Right kidney (tissue), 9 donors: ENCODE measurements at places on chromosomes 6 and 20.

GRCh38 chr6:86087954-86088353 is 445.3 kb upstream of the SYNCRIP start:
- DNase-seq, result no peak

DNA sequence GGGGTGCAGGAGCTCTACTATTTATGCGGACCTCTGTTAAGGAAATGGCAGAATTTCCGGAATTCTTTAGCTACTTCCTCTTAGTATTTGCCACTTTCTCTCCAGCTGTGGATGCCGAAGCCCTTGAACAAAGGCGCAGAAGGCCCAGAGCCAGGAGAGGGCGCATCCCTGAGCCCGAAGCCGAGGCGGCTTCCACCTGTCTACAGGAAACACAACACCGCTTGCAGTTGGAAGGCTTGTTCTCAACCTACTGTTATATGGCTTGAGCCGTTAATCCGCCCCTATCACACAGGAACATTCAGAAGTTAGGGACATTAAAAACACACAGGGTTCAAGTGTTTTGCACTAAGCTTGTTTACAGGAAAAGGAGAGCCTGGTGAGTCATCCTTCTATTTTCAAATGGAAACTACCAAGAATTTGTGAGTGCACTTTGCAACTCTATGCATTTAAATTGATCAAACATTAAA is 417.1 kb downstream of the BCKDHB start:
- DNase-seq, result no peak

GRCh38 chr6:162404951-162405350 is 322.6 kb downstream of the PRKN start:
- DNase-seq, result no peak

DNA sequence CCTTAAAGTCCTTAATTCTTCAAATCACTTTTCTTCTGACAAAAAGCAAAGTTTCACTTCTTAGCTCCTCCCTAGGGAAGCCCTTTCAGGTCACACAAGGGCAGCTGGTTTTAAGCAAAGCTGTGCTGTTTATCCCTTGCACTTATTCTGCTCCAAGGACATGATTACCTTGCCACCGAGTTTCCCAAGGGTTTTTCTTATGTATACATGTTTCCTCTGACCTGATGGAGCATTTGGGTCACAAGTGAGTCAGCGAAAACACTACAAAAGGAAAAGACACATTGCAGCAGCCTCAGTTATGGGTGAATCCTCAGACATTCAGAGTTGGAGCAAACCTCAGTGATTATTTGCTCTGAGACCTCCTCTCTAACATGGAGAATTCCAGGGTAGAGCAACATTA is 26.6 kb upstream of the ILRUN start:
- DNase-seq, result no peak

- DNase-seq, result no peak
These were observed 417.3 kb upstream of the ARID1B start for GRCh38 chr6:156359912-156360311.

DNA sequence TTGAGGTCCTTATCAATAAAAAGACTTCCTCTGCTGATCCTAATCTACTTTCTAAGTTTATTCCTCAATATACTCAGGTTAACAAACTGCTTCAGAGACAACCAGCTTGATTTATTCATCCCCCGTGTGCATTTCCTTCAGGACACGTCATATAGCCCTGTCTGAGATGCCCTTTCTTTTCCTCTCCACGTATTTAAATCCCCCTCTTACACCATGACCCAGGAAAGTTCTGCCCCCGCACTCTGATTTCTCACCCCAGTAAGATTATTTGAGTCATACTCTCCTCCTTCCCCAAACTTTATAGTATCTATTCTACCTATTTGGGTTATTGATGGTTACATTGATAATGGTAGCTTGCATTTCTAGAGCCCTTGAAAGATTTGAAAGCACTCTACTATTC is 9.8 kb upstream of the CGA start:
- DNase-seq, result no peak

DNA sequence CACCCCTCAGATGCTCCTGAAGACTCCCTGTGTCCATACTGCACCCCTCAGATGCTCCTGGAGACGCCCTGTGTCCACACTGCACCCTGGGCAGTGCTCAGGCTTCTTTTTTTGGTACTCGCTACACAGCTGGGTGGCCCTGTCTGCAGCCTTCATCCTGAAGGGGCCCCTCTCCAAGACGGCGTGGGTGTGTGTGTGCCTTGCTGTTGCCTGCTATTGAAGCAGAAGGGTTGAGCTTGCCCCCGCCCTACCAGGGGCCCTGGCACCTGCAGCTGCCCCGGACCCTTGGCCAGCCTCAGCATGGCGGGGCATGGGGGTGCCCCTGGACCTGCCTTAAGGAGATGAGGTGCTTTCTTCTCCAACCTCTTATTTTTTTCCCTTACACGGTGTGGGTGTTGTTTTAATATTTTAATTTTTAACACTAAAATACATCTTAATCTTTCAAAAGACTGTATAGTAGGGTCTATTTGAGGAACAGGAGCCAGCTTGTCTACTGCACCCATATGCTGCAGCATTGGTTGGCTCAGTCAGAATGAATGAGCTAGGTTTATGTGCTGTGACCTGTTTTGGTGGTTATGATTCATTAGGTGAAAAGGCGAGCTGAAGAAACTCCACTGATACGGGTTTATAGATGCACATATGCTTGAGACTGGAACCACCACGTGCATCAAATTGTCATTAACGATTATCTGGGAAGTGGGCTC is 135.9 kb downstream of the AGPAT4 start:
- no peak for DNase-seq

DNA sequence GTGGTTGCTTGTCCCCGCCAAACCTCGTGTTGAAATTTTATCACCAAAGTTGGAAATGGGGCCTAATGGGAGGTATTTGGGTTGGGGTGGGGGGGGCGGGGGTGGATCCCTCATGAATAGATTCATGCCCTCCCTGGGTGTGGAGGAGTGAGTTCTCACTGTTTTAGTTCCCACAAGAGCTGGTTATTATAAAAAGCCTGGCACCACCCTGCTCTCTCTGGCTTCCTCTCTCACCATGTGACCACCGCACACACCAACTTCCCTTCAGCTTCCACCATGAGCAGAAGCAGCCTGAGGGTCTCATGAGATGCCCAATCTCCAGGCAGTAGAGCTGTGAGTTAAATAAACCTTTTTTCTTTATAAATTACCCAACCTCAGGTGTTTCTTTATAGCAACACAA is 111.3 kb downstream of the PRDM1 start:
- no peak for DNase-seq

DNA sequence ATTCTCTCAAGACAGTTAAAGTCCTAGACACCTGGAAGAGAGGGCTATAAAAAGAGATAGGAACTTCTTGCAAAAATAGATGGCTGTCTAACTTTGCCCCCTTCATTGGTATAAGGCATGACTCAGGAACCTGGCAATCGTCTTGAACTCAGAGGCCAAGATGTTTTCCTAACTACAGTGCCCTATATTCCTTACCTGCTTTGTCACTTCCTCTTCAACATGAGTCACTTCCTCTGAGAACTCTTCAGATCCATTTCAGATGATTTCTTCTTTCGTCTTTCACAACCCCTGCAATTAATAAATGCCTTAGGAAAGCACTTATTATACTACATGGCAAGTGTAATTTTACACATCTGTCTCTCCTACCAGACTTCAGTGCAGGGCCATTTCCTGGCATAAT is 83.5 kb downstream of the HAO1 start:
- DNase-seq, result no peak

DNA sequence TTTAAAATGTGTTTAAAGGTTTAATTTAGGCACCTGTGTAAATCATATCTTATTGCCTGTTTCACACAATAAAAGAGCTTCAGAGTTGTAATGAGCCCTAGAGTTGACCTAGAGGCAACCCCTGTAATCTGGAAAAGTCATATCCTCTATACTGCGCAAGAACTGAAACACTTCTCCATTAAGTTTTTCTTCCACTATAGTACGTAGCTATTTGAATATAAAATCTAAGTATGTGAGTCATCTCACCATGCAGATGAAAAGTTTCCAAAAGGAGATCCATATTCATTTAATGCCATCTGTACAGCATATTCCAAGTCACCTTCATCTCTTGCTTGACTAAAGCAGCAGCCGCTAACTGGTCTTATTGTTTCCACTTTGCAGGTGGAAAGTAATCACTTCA is 26.0 kb upstream of the TAAR1 start:
- no peak for DNase-seq

DNA sequence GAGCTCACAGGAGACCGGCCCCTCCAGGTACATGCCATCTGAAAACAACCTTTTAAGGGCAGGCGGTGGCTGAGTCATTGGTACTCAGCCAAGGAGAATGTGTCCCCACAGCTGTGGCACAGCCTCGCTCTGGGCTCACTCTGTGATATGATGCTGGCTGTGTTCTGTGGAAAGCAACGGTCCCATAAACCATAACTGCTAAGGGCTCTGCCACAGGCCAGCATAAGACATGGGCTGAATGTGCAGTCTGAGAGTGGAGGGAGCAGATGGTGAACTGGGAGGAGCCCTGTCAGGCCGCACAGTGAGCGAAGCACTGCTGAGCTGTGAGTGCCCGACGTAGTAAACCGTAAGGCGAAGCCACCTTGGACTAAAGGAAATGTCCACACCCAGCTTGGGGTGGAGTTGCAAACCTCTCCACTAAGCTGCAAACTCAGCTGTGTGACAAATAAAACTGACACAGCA is 375.8 kb downstream of the THBS2 start:
- no peak for DNase-seq

DNA sequence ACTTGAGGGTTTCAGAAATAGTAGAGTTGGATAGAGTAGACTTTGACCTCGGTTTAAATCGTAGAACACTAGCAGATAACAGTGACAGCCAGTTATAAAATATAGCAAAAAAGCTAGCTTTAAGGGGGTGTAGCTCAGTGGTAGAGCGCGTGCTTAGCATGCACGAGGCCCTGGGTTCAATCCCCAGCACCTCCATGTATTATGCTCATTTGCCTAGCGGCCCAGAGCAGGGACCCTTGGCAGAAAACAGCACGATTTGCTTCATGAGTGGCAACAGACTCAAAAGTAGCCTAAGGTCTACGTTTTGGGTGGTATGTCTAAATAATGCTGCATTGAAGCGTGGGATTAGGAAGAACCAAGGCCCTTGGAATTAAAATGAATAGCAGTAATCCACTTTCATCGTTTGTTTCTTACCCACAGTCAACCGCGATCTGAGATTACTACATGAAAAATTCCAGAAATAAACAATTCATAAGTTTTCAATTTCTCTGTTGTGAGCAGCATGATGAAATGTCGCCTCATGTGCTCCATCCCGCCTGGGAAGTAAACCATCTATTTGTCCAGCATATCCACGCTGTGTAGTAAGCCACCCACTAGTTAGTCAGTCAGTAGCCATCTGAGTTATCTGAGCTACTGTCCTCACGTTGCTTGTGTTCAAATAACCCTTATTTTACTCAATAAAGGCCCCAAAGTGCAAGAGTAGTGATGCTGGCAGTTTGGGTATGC is 184.9 kb downstream of the GPX5 start:
- DNase-seq, result no peak

GRCh38 chr20:59006167-59006863 is 739 bp downstream of the CTSZ start:
- no peak for DNase-seq

DNA sequence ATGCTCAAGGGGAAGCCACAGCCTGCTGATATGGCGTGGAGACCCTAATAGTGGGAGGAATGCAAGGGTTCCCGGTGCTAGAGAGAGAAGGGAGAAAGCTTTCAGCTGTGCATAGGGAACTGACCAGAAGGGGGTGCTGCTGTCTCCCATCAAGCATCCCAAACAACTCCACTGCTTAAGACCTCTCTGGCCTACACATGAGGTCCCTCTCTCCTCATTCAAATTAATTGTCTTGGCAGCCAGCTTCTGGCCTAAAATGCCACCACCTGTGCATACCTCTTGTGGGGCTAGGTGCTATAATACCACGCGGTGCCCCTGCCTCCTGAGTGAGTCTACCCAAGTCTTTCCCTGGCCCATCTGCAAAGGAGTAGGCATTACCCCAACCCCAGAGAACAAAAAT is 14.5 kb downstream of the ADISSP start:
- no peak for DNase-seq

- no peak for DNase-seq
These were observed 18.8 kb upstream of the NHSL1 start for GRCh38 chr6:138518054-138518453.

- no peak for DNase-seq
These were observed 17.1 kb upstream of the FAM135A start for GRCh38 chr6:70396163-70396562.

DNA sequence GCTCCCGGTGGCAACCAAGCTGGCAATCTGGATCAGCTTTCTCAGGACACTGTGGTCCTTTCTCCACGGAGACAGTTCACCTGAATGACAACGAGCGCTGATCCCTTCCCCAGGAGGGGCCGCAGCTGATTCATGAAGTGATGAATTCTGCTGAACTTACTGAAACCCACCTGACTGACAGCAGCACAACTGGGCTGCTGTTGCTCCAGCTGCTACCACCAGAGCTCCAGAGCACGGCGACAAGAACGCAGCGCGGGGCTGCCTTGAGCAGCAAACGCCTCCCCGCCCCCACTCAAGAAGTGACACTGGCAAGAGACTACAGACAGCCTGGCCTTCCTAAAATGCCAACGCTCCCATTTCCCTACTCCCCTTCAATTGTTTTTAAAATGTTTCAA is 10.0 kb downstream of the PXDC1 start:
- DNase-seq, result no peak

DNA sequence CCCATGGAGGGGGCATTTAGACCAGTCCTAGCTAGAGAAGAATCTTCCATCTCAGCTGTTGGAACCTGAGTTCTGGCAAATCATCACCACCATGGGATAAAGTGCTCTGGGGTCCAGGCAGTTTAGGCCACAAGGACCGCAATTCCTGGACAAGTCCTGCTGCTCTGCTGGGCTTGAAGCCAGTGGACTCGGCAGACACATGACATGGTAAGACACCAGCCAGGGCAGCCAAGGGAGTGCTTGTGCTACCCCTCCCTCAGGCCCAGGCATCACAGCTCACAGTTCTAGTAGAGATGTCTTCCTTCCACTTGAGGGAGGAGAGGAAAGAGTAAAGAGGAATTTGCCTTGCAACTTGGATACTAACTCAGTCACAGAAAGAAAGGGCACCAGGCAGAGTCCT is 246.0 kb downstream of the EYA4 start:
- DNase-seq, result no peak

GRCh38 chr6:134908906-134909516 is 40.9 kb downstream of the ALDH8A1 start:
- DNase-seq, result no peak

- peak; percentile 47 for DNase-seq
These were observed 65.8 kb downstream of the PHACTR2 start for GRCh38 chr6:143743301-143744166.

DNA sequence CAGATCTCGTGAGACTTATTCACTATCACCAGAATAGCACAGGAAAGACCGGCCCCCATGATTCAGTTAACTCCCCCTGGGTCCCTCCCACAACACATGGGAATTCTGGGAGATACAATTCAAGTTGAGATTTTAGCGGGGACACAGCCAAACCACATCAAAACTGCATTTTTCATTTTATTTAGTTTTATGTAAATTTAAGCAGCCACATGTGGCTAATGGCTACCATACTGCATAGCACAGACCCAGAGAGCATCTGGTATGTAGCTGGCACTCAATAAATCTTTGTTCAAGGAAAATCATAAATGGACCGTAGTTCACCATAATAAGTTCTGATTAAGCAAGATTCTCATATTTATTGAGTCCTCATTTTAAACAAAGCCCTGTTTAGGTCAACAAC is 15.3 kb downstream of the GFOD1 start:
- no peak for DNase-seq

GRCh38 chr20:50588034-50588736 is 78.0 kb downstream of the PTPN1 start:
- DNase-seq, result peak; percentile 34
